ENCODE measurements at places on chromosomes 3 and 15. TPM values are rescaled to one million over a fixed set of nuclear protein-coding genes. Genes with fewer than 3 reads are reported as not detected.

GRCh38 chr3:10193692-10194327, 29.1 kb downstream of the IRAK2 start:
- H3K4me1 ChIP-seq, result peaks cover 82% of the 10 kb centered on the region
- no peak overlapping the region for H3K4me3 ChIP-seq
- no peaks in the 10 kb centered on the region for H3K27me3 ChIP-seq
- no peak for DNase-seq
- peak overlapping the region; percentile 94 for H3K27ac ChIP-seq
- no peaks in the 10 kb centered on the region for H3K36me3 ChIP-seq

DNA sequence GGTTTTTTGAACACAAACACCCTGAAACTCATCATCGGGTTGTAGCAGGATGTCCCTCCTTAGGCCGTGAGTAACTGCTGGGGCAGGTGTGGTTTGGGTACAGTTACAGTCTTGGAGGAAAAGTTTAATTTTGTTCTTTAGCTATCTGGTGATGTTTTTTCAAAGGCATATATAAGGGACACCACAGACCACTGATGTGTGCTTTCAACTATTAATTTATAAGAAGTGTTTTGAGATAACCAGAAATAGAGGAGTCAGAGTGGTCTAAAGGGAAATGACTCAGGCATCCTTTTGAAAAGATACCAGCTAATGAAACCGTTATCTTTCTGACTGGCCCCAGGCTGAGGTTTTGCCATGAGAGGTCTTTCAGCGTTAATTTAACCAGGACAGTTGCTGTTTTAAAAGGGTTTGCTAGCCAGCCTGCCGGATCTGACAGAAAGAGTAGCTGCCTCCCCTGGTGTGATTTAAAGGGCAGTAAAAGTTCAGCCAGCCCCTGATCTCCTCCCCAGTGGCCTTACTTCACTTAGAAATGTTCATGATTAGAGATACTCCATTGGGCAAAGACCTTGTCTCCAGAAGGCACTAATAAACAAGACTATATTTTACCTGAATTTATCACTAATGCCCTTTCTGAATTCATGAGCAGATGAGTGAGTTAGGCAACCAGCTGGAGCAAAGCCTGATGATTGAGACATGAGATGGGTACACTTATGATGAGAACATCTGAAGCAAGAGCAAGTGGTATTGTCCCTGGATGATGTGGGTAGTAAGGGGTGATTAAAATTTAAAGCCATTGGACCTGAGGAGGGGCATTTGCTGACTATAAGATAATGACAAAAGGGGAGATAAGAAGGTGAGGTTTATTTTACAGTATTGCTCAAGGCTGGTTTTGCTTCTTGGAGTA, 482.5 kb upstream of the TBL1XR1 start:
- no peak overlapping the region for H3K4me3 ChIP-seq
- H3K27ac ChIP-seq, result no peak overlapping the region
- no peaks in the 10 kb centered on the region for H3K36me3 ChIP-seq
- H3K27me3 ChIP-seq, result no peaks in the 10 kb centered on the region
- no peaks in the 10 kb centered on the region for H3K4me1 ChIP-seq

Gene CMTM8
- total RNA-seq, result 7.4 TPM

Gene RAD51
- 8.5 TPM for total RNA-seq

Gene HIGD2B
- not detected for total RNA-seq

Gene SMCO1
- not detected for total RNA-seq

GRCh38 chr3:178880274-178880673, 191.3 kb downstream of the ZMAT3 start:
- no peak overlapping the region for H3K4me3 ChIP-seq
- H3K27ac ChIP-seq, result no peak overlapping the region
- H3K27me3 ChIP-seq, result no peaks in the 10 kb centered on the region
- H3K4me1 ChIP-seq, result no peaks in the 10 kb centered on the region
- DNase-seq, result no peak

Gene PFKFB4
- total RNA-seq, result 10.2 TPM
